ENCODE measurements at places on chromosomes 6 and 20. TPM values are rescaled to one million over a fixed set of nuclear protein-coding genes. Genes with fewer than 3 reads are reported as not detected.

DNA sequence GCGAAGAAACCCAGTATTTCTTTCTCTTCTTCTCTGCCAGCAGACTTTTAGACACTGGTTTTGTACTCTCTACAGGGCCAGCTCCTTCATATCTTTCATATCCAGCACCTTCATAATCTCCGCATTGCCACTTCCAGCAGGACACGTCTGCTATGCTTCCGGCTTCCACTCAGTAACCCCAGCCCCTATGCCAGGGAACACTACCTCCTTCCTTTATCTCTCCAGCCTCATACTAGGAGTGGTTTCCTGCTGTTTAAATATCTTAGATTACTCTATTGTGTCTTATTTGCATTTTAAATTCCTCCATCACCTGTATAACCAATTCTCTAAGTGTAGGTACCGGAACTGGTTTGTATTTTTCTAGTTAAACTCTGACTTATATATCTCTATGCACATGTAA lies 667.8 kb upstream of the ID4 start:
- no peak for DNase-seq

- peak; percentile 69 for DNase-seq
Measured at GRCh38 chr6:44338228-44339122, 4.0 kb upstream of the SPATS1 start.

GRCh38 chr20:35271904-35272303 lies 6.0 kb downstream of the MMP24OS start:
- DNase-seq = no peak

Gene RCAN2
- total RNA-seq = 4.0 TPM

DNA sequence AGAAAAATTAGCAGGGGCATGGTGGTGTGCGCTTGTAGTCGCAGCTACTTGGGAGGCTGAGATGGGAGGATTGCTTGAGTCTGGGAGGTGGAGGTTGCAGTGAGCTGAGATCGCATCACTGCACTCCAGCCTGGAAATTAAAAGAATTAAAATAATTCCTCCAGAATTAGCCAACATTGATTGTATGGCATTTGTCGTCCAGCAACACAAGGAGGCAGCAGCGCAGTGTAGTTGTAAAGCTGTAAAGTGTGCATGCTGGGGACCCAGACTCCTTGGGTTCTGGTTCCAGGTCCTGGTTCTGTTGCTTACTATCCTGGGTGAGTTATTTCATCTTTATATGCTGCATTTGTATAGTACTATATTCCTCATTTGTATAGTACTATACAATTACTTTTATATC lies 41.4 kb downstream of the PEX7 start:
- no peak for DNase-seq

Gene SPATS1
- total RNA-seq = not detected

Gene RNF182
- 4.2 TPM for total RNA-seq

DNA sequence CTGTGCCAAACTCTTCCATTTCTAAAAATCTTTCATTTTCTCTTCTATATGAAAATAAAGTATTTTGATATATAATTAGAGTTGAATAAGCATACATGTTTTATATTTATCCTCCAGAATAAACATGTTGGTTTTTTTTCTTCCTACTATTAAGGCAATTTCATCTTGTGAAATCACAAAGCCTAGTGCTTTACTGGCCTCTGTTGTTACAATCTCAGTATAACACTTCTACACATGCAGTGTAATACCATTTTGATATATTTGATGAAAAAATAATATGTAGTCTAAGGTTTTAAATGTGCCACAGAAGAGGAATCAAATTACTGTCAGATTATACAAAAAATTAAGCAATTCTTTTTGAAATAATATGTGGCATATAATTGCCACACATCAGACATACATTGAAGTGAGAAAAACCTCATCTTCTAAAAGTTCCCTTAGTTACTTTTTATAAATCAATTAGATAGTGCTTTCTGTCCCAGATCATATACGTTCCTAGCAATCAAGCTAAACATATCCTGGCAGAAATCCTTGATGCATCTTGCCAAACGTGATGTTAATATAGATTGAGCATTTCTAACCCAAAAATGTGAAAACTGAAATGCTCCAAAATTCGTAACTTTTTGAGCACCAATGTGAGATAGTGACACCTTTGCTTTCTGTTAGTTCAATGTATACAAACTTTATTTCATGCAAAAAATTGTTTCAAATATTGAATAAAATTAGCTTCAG lies 225.1 kb upstream of the MANEA start:
- DNase-seq = no peak

DNA sequence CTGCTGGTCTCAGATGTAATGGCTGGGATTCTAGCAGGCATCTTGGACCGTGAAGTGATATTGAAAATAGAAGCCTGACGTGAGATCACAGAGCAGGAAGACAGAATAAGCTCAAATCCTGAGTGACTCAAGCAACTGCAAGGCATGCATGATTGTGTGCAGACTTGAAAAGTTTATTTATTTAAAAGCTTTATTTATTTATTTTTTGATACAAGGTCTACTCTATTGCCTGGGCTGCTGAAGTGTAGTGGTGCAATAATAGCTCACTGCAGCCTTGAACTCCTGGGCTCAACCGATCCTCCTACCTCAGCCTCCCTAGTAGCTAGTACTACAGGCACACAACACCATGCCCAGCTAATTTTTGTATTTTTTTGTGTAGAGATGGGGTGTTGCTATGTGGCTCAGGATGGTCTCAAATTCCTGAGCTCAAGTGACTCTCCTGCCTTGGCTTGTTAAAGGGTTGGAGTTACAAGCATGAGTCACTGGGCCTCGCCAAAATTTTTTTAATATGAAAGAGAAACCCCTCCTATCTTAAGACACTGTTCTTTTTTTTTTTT lies 40.1 kb upstream of the RNF144B start:
- DNase-seq = no peak

DNA sequence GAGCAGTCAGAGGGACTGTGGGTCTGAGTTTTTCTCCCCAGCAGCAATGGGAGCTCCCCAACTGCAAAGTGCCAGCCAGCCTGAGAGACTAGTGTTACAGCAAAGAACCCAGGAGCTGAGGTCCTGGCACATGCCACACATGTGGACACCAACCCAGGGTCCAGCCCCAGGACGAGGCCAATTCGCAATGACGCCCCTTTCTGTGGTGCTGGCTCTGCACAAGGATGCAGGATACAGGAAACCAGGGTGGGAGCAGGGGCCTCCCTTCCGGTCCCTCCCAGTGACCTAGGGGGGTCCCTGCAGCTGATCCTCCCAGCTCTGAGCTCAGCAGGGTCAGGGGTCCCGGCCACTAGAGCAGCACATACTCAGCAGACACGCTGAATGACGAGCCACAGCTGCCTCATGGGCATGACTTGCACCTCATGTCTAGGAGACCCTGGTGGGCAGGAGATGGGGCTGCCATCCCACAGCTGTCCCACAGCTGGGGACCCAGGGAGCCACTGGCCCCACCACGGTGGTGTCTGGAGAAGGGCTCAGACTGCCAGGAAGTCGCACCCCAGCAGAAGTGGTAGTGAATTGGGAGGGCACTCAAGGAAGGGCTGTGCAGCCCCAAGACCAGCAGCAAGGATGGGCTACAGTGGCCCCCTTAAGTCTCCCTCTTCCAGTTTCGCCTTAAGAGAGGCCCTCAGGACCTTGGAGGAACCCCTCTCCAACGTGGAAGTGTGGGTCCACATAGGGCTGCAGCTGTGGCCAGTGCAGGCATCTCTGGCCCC lies 3.6 kb downstream of the ARFRP1 start:
- DNase-seq = no peak

Gene NNAT
- 19.4 TPM for total RNA-seq

DNA sequence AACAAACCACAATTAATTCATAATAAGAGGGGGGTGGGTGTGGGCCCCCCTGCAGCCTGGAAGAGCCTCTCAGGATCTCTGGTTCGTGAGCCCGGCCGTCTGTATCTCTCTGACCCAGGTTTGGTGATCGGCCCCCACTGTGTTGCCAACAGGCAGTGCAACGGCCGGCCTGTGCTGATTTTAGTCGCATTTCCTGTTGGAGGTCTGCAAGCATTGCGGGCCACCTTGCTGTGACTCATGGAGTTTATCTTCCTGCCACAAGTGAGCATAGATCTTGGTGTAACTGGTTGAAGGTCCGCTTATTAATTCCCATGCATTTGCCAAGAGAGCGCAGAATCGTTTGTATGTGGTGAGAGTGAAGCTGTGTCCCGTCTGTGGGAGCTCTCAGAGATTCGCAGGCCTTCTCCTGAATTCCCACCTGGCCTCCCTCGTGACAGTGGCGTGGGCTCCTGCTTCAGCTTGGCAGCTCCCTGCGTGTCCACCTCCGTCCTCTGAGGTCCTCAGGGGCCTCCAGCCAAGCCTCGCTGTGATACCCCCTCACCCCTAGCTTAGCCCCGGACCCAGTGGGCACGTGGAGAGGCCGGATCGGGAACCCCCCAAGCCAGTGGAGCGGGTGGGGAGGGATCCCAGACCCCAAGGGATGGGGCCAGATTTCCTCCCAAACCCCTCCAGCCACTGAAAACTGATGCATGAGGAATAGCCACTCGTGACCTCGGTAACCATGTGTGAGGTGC lies 269.8 kb downstream of the CDH4 start:
- no peak for DNase-seq

Gene ANKEF1
- total RNA-seq = 4.8 TPM

DNA sequence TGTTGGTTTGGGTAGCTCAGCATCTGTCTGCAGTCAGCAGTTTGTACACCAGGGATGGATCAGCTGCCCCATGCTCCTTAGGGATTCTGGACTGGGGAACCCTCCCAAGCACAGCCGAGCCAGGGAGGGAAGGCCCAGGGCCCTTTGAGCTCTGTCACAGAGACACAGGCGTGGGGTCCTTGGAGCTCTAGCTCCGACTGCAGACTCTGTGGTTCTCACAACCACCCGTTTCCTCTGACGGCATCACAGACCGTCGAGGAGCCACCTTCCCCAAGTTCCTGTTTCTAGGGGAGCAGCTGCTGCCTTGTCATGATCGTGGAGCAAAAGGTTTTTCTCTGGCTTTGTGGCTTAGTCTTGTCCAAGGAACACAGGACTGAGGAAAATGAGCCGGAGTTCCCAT lies at the start of gene SLA2:
TSS of gene SLA2 (minus strand) at position 199 of the 400 bp plus-strand sequence. CDS start 4,861 bp downstream, outside the sequence.
- no peak for DNase-seq

Gene BMP7
- total RNA-seq = 22.2 TPM

Gene ERMARD
- total RNA-seq = 45.6 TPM

Gene NEURL2
- total RNA-seq = 8.1 TPM

DNA sequence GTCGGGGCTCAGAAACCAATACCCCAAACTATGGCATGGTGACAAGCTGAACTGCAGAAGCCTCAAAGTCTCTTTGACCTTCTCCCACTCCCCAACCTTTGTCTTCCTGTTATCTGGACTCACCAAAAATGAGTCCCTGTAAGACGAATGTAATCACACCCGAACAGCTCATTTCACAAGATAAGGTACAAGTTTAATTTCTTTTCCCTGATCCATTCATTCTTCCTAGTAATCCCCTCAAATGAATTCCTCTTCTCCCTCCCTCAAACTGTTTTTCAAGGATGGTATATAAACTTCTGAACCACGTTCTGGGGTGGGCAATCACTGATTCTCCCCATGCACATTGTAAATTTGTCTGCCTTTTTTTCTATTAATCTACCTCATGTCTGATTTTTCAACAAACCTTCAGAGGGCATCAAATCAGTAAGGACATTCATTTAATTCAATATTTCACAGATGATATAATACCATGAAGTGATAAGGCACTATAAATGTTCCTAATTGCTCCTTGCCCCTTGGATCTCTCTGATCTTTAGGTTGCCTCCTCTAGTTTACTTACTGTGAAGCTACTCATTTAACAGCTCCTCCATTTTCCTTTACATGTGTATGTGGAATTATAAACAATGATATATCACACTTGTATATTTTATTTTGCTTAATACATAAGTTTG lies 77.2 kb downstream of the OR2B2 start:
- DNase-seq = no peak

Gene CST5
- total RNA-seq = not detected

DNA sequence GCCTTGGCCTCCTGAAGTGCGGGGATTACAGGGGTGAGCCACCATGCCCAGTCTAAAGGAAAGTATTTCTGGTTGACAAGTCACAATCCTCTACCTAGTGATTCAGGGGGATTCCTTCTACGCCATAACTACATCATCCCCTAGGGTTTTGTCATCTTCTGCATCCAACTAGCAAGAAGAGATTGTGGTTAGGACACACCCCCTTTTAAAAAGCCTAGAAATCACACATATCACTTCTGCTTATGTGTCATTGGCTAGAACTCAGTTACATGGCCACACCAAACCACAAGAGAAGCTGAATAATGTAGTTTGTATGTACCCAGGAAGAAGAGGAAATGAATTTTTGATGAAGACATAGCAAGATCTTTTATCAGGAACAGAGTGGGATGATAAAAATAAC lies 14.7 kb upstream of the CHD6 start:
- DNase-seq = no peak

DNA sequence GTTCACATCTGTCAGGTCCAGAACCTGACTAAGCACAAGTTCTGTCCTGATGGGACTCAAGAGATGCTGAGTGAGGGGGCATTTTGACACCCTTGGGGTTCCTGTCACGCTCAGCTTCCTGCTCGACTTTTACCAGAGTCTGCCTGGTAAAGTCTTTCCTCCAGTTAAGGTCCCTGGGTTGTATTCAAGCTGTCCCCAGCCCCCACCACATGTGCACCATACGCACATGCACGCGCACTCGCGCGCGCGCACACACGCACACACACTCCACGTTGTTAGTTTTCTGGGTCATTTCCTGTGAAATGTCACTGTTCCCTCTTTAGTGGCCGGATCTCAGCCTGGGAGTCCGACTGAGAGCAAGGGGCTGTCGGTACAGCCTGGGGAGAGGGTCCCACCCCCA lies 166.1 kb downstream of the GMPR start:
- no peak for DNase-seq

Gene GRM1
- total RNA-seq = 0.16 TPM

- DNase-seq = no peak
Measured at GRCh38 chr6:137754866-137755265, 112.2 kb upstream of the TNFAIP3 start.

Gene BNIP5
- total RNA-seq = not detected

GRCh38 chr6:107823047-107823557 lies 1.0 kb downstream of the SCML4 start:
- no peak for DNase-seq

- no peak for DNase-seq
Measured at GRCh38 chr6:49633541-49633940, 3.1 kb downstream of the RHAG start.

Gene PTK7
- 308 TPM for total RNA-seq

Gene SPATA25
- total RNA-seq = 3.4 TPM

DNA sequence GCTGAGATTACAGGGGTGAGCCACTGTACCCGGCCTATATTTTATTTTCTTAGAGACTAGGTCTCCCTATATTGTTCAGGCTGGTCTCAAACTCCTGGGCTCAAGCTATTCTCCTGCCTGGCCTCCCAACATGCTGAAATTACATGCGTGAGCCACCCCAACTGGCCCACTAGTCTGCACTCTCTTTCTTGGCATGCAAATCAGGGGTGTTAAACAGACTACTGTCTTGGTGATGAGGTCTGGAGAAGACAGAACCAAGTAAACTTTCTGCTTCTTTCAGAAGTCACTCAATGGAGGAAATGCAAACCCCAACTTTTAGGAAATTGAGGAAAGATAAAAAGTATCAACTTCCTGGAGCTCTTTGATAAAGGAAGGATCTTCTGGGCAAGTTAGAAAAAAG lies 8.0 kb upstream of the TUBB2B start:
- DNase-seq = no peak

Gene KCNK17
- not detected for total RNA-seq

Measured in mesothelial cell of epicardium (in vitro differentiated cells).